ENCODE measurements at places on chromosomes 13 and 19. TPM values are rescaled to one million over a fixed set of nuclear protein-coding genes. Genes with fewer than 3 reads are reported as not detected.

TMEM86B gene
- 1.7 TPM for total RNA-seq

DNA sequence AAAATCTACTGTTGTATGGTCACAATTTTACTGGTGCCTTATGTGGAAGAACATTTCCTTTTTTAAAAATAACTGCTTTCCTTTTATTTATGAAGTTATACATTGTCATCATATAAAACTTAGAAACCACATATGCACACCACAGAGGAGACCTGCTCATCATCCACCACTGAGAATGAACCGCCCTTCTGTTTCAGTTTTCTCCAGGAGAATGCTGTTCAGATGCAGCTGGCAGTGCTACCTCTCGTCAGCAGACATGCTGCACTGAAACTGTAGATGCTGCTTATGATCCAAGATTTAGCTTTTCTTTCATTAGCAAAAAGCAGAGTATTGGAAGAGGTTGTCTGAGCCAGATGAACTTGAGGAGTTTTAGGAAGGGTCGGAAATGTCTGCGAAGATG is 10.1 kb downstream of the SLC25A15 start:
- no peak for DNase-seq

GRCh38 chr19:19115954-19116353 is 22.3 kb downstream of the TMEM161A start:
- DNase-seq: peak; percentile 91

- DNase-seq: no peak
Observed at GRCh38 chr13:27036236-27036981, 135.2 kb downstream of the USP12 start.

ZNF582 gene
- total RNA-seq: 1.1 TPM

DNA sequence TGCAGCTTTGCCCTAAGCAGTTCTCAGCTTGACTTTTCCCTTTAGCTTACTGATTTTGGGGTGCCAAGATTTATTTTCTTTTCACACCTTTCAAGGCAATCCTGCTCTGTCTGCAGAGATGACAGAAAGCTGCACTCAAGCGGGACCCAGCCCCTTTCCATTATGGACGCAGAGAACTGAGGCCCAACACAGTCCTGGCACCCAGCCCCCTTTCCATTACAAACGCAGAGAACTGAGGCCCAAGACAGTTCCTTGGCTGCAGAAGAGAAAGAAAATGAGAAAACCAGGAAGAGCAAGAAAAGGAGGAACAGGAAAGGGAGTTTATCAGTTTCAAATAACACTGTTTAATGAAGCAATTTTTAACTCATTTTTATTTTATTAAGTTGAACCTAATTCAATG is 36.8 kb upstream of the ATP11A start:
- DNase-seq: no peak

PRODH2 gene
- not detected for total RNA-seq

GRCh38 chr13:46134961-46135522 is 30.2 kb upstream of the CPB2 start:
- peak; percentile 37 for DNase-seq

GRCh38 chr13:43773602-43774001 is 13.2 kb downstream of the ENOX1 start:
- no peak for DNase-seq

DNA sequence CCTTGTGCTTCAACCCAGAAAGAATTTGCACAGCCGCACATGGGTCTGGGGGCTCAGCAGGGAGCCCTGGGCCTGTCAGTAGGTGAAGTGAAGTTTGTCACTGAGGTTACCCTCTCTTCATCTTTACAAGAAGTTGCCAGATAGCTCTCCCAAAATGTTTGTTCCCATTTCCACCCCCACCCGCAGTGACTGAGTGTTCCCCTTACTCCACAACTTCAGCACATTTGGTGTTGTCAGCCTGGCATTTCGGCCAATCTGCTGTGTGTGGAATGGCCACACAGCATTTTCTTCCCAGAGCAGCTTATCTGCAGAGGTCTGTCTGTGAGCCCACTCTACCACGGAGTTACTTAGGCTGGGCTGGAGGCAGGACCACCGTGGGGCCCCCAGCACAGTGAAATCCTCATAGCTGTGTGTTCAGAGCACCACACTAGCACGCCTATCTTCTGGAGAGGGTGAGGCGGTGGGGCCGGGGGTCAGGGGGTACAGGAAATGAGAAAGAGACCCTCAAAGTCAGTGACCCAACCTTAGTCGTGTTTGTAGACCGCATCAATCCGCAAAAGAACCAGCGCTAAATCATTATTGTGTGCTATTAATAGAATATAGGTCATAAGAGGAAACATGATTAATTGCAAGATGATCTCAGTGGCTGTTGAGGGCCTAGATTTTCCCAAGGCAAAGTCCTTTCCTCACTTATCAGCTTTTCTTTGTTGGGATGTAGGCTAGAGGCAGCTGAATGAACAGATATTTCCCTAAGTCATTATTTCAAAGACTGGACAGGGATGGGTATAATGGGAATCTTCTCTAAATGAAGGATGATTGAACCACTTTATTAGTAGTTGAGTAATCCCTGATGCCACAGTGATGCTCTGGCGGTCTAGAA is 116.0 kb downstream of the SIPA1L3 start:
- DNase-seq: no peak

LGALS14 gene
- total RNA-seq: not detected

DNA sequence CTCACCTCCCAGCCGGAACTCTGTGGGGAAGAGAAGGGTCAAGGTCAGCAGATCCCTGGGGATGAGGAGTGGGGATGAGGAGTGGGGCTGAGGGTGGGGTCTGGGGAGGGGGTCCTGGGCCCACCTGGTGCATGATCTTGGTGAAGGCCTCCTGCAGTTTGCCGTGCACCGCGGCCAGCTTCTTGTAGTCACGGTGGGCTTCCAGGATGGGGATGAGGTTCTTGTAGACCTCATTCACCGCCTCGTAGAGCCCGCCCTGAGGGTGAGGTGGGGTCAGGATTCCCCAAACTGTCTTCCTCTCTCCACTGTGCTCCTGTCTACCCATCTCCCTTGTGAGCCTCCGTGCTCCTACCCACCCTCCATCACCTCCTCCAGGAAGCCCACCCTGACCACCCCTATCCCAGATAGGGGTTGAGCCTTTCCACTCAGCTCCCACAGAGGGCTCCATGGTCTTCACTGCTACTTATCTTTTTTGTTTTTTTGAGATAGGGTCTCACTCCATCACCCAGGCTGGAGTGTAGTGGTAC is 6.8 kb upstream of the KANK2 start:
- DNase-seq: no peak

- no peak for DNase-seq
Observed at GRCh38 chr13:96993634-96994016, 651 bp downstream of the OXGR1 start.

ZNF610 gene
- 8.6 TPM for total RNA-seq

CDKN2D gene
- 5.6 TPM for total RNA-seq

DNA sequence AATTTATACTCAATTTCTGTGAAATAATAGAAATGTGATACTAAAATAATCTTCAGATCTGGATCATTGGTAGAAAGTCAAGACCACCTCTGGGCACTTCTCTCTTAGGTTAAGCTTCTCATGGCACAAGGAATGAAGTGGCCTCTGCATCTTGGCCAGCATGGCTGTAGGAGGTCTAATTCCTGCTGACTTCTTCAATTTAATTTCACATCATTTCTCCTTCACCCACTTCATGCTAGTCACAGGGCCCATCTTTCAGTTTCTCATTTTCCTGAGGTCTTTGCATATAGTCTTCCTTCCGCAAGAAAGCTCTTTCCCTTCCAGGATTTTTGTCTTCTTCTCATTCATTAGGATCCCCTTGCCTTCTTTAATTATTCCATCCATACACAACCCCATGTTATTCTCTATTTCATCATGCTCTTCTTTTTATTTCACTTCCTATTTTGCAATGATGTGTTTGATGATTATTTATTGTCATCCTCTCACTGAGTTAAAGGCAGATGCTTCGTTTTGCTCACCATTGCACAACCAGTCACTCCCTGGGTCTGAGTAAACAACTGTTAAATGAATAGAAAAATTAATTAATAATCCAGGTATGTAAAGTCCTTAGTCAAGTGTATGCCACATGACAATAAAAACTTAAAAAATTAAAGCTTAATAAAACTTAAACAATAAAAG is 397.4 kb downstream of the SPRY2 start:
- DNase-seq: no peak

GRCh38 chr13:77595166-77595810 is 59.8 kb downstream of the SCEL start:
- DNase-seq: no peak

GRCh38 chr13:45892513-45892912 is 41.0 kb upstream of the SIAH3 start:
- no peak for DNase-seq

DNA sequence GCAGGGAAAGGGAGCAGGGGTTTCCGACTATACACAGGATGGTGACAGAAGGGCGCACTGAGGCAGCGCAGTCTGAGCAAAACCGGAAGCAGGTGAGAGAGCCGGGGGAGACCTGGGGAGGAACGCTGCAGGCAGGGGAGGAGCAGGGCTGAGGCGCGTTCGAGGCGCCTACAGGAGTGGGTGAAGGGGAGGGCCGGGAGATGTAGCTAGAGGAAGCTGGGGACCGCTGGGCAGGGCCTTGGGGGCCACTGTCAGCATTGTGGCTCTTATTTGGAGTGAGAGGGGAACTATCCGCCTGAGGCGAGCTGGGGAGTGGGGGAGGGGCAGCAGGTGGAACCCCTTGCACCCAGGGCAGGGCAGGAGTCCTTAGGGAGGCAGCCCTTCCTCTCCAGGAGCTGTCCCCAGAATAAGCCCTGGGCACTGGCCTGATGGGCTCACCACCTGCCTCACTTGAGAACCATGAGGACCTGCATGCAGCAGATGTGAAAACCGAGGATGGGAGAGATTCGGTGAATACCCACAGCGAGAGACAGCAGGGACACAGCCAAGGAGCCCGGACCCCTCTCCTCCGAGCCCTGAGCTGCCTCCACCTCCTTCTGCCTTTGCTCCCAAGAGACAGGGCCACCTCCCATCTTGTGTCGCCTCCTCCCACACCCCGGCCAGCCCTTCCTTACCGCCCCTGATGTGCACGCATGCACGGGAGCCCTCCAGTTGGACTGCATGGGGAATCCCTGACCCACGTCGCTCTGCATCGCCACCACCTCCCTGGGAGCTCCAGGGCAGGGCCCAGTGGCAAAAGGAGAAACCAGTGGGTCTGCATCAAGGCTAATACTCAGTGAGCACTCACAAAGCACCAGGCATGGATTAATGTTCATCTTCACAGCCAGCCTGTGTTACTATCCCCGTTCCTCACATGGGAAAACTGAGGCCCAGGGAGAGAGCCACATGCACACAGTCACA is 10.3 kb downstream of the AKT2 start:
- DNase-seq: peak; percentile 63

CEACAM3 gene
- total RNA-seq: not detected

GRCh38 chr19:18966307-18966706 is 25.3 kb upstream of the HOMER3 start:
- DNase-seq: no peak

- DNase-seq: peak; percentile 59
Observed at GRCh38 chr19:3054972-3055740, 7.1 kb downstream of the TLE5 start.

GRCh38 chr13:112968380-112968909 is 569 bp upstream of the MCF2L start:
- DNase-seq: peak; percentile 94

PCDH8 gene
- total RNA-seq: 1.6 TPM

DNA sequence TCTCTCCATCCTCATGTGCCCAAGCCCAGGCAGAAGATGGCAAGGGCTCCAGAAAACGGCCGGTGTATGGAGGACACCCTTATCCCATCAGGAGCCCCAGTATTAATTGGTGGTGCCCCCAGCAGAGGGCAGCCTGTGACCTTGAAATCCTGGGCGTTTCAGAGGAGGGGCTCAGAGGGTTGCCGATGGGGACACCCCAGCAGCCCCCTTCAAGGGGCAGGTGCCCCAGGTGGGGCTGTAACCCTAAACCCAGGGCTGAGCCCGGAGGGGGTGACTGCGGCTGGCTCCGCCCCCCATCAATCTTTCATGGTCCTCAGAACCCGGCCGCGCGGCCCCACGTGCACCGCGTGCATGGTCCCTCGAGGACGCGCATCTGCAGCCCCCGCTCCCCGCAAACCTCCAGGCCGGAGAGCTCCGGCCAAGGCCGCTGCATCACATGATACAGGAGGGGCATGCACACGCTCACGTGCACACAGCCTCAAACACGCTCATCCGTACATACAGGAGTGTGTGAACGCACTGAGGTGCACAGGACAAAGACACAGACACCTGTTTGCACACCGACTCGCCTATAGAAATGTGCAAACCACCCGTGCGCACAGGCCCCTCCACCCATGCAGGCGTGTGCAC is 949 bp downstream of the RAB3A start:
- DNase-seq: peak; percentile 87

- no peak for DNase-seq
Observed at GRCh38 chr13:21232599-21232998, 56.1 kb downstream of the MRPL57 start.

DNA sequence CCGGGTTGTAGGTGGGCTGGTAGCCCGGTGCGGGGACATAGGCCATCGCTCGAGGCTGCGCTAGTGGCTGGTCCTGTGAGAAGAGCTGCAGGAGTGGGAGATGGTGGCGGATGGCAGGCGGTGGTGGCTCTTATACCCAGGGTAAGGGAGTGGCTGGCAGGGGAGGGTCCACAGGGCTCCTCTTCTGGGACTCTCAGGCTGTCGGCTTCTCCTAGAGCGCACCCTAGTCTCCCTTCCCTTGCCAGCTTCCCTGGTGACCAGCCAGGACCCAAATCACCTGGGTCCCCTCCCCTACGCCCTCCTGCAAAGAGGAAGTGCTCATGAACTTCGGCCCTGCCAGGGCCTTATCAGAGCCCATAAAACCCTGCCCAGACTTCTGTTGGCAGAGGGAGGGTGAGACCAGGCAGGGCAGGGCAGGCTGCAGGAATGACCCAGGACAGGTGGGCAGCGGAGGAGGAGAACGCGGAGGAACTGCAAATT is at the start of gene LGALS4:
LGALS4 (minus strand) TSS at position 105 of the 480 bp plus-strand sequence; CDS start at position 46, 59 bp downstream.
- peak; percentile 64 for DNase-seq

TMEM255B gene
- 0.70 TPM for total RNA-seq

DNA sequence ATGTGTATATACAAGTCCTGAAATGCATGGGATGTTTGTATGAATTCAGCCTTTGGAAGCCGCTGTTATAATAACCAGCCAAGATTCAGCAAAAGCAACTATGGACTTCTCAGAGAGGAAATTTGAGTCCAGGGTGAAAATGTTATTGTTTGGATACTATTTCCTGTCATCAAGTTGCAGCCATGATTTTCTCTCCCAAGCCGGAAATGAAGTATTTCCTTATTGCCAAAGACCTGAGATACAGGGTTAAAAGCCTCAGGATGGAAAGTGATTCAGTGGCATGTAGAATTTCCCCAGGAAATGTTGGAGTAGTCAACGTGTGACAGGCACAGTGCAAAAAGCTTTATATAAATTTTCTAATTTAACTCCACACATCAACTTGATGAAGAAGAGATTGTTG is 133.9 kb downstream of the IRS2 start:
- no peak for DNase-seq

SHD gene
- 1.3 TPM for total RNA-seq

OR7D2 gene
- not detected for total RNA-seq

- DNase-seq: no peak
Observed at GRCh38 chr13:94617389-94618000, 15.8 kb downstream of the GPR180 start.

ZNF486 gene
- total RNA-seq: 8.8 TPM

- no peak for DNase-seq
Observed at GRCh38 chr13:105921711-105922110, 613.8 kb downstream of the EFNB2 start.

- no peak for DNase-seq
Observed at GRCh38 chr19:44636439-44637389, 7.0 kb upstream of the PVR start.

- DNase-seq: no peak
Observed at GRCh38 chr19:39408392-39409207, 2.0 kb downstream of the ZFP36 start.

GRCh38 chr19:1254081-1254527 is 5.7 kb downstream of the MIDN start:
- no peak for DNase-seq

GRCh38 chr13:72430923-72431322 is 296.5 kb downstream of the MZT1 start:
- DNase-seq: no peak

All from H7 (cell line).